Endothelial cell (in vitro differentiated cells): ENCODE measurements at places on chromosomes 12 and 14. TPM values are rescaled to one million over a fixed set of nuclear protein-coding genes. Genes with fewer than 3 reads are reported as not detected.
A peak's percentile ranks its signal among the peaks of the same experiment; 100 is the strongest.

DNA sequence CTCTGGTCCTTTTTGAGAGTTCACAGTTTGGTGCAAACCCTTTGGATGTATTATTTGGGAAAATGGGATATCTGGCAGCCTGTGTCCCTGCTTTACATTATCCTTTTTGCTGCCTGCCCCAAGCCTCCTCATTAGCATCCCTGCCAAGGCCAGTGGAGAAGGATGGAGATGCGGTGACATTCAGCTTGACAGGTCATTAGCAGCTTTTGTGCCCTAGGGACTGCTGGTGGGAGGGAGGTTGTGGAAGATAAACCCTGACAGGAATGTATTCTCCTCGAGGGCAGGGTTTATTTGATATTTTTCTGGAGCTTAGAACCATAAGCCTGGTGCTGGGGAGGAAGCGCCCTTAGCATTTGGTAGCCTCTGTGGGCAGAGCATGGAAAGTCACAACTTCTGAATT lies 49.3 kb downstream of the PTPN11 start:
- no peak for DNase-seq

DNA sequence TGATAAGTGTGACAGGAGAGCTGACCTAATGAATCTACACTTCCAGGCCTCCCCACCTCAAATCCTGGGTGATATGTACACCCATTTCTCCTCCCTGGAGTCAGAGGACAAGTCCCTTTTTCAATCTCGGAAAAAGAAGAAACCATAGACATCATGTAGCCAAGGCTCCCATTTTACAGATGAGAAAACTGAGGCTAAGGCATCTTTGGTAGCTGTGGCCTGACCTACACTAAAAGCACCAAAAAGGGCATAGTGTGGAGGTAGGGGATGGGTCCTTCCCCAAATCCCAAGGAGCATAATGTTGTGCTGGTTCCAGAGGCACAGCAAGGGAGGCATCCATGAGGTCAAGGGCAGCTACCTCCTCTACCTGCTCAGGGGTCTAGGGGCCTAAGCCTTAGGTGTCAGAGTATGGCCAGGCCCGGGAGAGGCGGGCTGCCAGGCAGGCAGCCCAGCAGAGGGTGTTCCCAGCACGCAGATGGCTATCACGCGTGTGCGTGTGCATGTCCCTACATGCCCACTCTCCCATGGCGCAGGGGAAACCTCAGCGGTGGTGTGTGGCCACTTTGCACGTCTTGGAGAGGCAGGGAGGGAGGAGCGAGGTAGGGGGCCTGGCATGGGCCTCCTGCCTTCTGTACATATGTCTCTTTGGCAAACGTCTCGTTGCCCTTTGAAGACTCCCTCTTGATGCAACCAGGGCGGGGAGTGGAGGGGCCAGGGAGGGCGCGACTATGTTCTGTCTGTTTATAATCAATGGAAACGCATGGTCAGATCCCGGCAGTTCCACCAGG lies 2.5 kb downstream of the PGF start:
- DNase-seq = no peak

GRCh38 chr14:83172363-83172762 lies 1638.7 kb upstream of the SEL1L start:
- DNase-seq = no peak

DNA sequence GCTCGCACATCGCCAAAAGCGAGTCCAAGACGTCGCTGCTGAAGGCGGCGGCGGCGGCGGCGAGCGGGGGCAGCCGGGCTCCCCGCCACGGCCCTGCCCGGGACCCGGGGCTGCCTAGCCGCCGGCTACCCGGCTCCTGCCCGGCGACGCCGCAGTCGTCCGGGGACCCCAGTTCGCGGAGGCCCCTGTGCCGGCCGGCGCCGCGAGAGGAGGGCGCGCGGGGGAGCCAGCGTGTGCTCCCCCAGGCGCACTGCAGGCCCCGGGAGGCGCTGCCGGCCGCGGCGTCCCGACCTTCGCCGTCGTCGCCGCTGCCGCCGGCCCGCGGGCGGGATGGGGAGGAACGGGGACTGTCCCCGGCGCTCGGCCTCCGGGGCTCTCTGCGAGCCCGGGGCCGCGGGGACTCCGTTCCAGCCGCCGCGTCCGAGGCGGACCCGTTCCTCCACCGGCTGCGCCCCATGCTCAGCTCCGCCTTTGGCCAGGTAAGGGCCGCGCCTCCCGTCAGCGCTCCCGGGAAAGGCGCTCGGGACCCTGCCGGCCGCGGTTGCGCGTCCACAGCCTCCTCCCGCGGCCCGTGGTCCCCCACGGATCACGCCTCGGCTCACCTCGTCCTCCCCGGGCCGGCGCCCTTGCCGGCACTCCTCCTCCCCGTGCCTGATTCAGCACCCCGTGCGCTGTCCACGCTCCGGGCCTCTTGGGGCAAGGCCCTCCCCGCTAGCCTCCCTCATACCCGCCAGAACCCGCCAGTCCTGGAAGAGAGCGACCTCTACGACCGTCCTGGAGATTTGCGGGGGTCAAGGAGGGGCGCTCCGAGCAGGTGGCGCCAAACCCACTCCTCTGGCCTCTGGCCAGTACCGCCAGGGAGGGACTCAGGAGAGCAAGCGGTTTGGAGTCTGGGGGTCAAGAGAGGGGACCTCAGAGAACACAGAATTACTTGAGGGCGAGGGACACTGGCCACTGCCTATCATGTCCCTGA lies 721 bp downstream of the CABP1 start:
- peak; percentile 72 for DNase-seq

DNA sequence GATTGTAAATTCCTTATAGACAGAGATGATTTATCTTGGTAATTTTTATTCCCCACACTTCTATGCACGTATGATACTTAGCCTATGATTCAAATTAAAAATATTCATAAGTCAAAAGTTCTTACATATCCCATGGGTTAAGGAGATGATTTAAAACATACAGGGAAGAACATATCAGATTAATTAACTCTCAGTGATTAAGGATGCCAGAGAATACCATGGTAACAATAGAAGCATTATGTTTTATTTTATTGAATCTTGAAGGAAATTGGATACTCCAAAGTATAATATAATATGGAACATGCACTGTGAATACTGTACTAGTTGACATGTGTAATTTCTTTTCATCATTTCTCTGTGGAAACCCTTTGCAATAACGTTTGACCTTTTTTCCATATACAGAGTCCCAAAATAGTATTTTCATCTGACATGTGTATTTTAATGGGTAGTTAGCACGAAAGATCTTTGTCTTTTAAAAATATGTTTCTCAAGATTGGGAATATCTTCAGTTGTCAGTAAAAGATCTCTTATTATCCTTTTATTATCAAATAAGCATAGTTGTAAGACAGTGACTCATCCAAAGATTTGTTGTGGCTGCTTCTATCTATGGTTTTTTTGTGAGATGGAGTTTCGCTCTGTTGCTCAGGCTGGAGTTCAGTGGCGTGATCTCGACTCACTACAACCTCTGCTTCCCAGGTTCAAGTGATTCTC lies 166.7 kb downstream of the RAD51B start:
- no peak for DNase-seq

Gene CDKN3
- 12.2 TPM for total RNA-seq

Gene MUCL1
- 15.4 TPM for total RNA-seq
